CD8-positive, alpha-beta memory T cell (primary cell): ENCODE measurements at places on chromosomes 1 and 21. TPM values are rescaled to one million over a fixed set of nuclear protein-coding genes. Genes with fewer than 3 reads are reported as not detected.

DNA sequence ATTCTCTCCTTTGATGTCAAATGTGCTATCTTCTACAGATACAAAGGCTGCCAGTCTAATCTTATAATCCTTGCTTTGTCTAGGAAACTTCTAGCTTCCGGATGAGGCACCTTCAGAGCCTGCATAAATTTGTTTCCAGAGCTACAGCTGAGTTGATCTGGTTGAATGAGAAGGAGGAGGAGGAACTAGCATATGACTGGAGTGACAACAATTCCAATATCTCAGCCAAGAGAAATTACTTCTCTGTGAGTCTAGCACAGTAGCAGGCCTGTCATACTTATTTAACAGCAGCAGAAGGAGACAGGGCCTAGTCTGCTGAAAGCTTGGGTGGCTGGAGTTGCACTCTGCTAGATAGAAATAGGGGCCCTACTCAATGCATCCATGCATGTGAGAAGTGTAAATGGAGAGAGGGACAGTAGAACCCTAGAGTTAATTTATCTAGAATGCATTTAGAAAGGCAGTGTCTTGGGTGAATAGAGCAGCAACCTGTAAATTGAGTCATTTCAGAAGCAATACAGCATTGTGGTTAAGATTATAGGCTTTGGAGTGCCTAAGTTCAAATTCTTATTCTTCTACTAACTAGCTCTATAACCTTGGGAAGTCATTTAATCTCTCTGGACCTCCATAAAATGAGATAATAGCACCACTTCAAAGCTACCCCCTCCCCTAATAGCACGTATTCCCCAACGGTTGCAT, 89.0 kb downstream of the MACF1 start:
- no peak for DNase-seq
- H3K36me3 ChIP-seq = peaks cover 65% of the 10 kb centered on the region
- no peak overlapping the region for H3K27ac ChIP-seq
- H3K4me1 ChIP-seq = no peaks in the 10 kb centered on the region
- no peaks in the 10 kb centered on the region for H3K27me3 ChIP-seq

- no peak for DNase-seq
- H3K4me1 ChIP-seq = peaks cover 57% of the 10 kb centered on the region
- peak overlapping the region; percentile 78 for H3K27ac ChIP-seq
- H3K36me3 ChIP-seq = no peaks in the 10 kb centered on the region
- H3K4me3 ChIP-seq = peak overlapping the region; percentile 94
Measured at GRCh38 chr1:101025283-101025656, 314 bp downstream of the DPH5 start.

DNA sequence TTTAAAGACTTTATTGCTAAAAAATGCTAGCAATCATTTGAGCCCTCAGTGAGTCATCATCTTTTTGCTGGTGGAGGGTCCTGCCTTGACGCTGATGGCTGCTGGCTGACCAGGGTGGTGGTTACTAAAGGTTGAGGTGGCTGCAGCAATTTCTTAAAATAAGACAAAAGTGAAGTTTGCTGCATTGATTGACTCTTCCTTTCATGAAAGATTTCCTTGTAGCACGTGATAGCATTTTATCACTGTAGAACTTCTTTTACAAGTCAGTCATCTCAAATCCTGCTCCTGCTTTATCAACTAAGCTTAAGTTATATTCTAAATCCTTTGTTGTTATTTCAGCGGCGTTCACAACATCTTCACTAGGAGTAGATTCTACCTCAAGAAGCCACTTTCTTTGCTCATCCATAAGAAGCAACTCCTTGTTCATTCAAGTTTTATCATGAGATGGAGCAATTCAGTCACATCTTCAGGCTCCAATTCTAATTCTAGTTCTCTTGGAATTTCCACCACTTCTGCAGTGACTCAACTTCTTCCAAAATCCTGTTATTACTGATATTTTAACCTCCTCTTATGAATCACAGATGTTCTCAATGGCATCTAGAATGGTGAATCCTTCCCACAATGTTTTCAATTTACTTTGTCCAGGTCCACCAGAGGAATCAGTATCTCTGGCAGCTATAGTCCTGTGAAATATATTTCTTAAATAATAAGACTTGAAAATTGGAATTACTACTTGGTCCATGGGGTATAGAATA, 17.6 kb upstream of the RGS1 start:
- no peaks in the 10 kb centered on the region for H3K36me3 ChIP-seq
- peaks cover 1% of the 10 kb centered on the region for H3K4me1 ChIP-seq
- H3K4me3 ChIP-seq = no peak overlapping the region
- no peak overlapping the region for H3K27ac ChIP-seq

GRCh38 chr1:188122646-188123045, 1293.9 kb downstream of the PLA2G4A start:
- no peak overlapping the region for H3K4me3 ChIP-seq

CELA2A gene
- total RNA-seq = not detected

PDPN gene
- not detected for total RNA-seq

DNA sequence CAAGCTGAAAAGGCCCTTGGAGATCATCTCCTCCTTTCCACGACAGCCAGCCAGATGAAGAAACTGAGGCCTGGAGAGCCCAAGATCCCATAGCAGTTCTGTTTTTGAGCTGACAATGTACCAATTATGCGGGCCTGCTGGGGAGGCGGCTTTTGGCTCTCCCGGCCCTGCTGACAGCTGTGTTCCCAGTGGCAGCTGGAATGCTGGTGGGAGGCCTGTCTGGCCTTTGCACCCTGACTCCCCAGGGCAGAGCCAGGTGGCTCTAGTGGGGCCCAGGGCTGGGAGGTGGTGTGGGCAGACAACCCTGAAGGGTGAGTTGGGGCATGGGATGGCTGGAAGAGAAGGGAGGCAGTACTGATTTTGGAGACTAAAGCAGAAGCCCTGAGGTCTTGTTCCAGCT, 30.7 kb upstream of the WASF2 start:
- peaks cover 65% of the 10 kb centered on the region for H3K4me1 ChIP-seq
- no peaks in the 10 kb centered on the region for H3K36me3 ChIP-seq
- no peaks in the 10 kb centered on the region for H3K27me3 ChIP-seq
- H3K4me3 ChIP-seq = no peak overlapping the region
- H3K27ac ChIP-seq = no peak overlapping the region
- no peak for DNase-seq

AIRE gene
- total RNA-seq = not detected

- no peaks in the 10 kb centered on the region for H3K36me3 ChIP-seq
- H3K27ac ChIP-seq = no peak overlapping the region
- no peak overlapping the region for H3K4me3 ChIP-seq
- no peaks in the 10 kb centered on the region for H3K27me3 ChIP-seq
- DNase-seq = no peak
Measured at GRCh38 chr21:45999581-46000181, 18.1 kb downstream of the COL6A1 start.

- no peak for DNase-seq
- no peaks in the 10 kb centered on the region for H3K36me3 ChIP-seq
- H3K4me3 ChIP-seq = no peak overlapping the region
- no peak overlapping the region for H3K27ac ChIP-seq
- H3K4me1 ChIP-seq = no peaks in the 10 kb centered on the region
Measured at GRCh38 chr1:45385302-45385701, 45.1 kb upstream of the MUTYH start.

GRCh38 chr1:12048372-12048771, 14.7 kb upstream of the TNFRSF8 start:
- no peak for DNase-seq
- no peak overlapping the region for H3K4me3 ChIP-seq
- H3K27ac ChIP-seq = no peak overlapping the region
- peaks cover 26% of the 10 kb centered on the region for H3K4me1 ChIP-seq
- no peaks in the 10 kb centered on the region for H3K36me3 ChIP-seq

- H3K36me3 ChIP-seq = no peaks in the 10 kb centered on the region
- no peak for DNase-seq
- no peak overlapping the region for H3K4me3 ChIP-seq
- no peaks in the 10 kb centered on the region for H3K4me1 ChIP-seq
- no peaks in the 10 kb centered on the region for H3K27me3 ChIP-seq
- H3K27ac ChIP-seq = no peak overlapping the region
Measured at GRCh38 chr1:29542548-29542947, 306.2 kb downstream of the PTPRU start.

CR1L gene
- not detected for total RNA-seq

SPRR3 gene
- total RNA-seq = not detected

GRCh38 chr1:228333739-228334115, 72.9 kb downstream of the TRIM11 start:
- no peaks in the 10 kb centered on the region for H3K4me1 ChIP-seq
- H3K27me3 ChIP-seq = no peaks in the 10 kb centered on the region
- DNase-seq = no peak
- H3K36me3 ChIP-seq = no peaks in the 10 kb centered on the region
- H3K4me3 ChIP-seq = no peak overlapping the region

RGS13 gene
- 0.07 TPM for total RNA-seq

- H3K27me3 ChIP-seq = no peaks in the 10 kb centered on the region
- no peaks in the 10 kb centered on the region for H3K36me3 ChIP-seq
- no peaks in the 10 kb centered on the region for H3K4me1 ChIP-seq
- DNase-seq = no peak
- H3K27ac ChIP-seq = no peak overlapping the region
- H3K4me3 ChIP-seq = no peak overlapping the region
Measured at GRCh38 chr1:66589326-66589725, 55.4 kb downstream of the SGIP1 start.
